Effector CD4-positive, alpha-beta T cell (primary cell): ENCODE measurements at places on chromosomes 2 and 18.

DNA sequence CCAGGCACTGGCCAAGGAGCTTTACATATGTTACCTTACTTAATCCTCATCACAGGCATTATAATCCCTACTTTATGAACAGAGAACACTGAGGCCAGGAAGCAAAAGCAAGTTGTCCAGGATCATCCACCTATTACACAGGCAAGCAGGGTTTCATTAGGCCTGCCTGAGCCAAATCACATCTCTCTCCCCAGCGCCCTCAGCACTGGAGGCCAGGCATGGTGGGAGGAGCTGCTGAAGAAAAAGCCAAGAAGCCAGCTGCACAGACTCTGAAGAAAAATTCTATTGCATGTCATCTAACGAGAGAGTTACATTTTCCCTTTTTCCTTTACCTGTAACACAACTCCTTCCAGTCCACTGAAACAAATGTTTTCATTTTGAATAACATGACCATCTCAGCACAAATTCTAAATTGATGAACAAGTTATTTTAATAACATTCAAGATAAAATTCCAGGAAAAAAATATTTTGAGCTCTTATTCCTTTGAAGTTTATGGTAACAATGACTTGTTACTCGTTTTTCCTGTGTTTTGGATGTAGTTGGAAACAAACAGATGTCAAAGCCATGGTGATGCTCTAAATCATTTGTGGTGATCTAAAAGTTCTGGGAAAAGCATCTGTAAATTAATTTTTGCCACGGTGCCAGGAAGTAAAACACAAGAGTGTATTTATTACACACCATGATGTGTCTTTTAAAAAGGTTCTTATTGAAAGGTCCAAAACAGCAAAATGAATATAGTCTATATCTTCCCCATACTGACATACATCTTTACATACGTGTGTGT, 139.0 kb upstream of the ITGB6 start:
- no peak for DNase-seq

DNA sequence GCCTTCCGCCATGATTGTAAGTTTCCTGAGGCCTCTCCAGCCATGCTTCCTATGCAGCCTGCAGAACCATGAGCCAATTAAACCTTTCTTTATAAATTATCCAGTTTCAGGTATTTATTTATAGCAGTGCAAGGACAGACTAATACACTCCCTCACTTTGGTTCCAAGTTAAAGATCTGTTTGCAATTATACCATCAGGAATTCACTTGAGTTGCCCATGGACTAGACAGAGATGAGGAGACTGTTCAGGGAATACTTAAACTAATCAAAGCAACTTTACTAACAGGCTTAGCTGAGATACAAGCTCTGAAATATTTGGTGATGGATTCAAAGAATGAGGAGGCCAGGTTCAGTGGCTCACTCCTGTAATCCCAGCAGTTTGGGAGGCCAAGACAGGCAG, 190.0 kb downstream of the MTCL1 start:
- DNase-seq: no peak

- peak; percentile 15 for DNase-seq
These were observed 995 bp downstream of the TMEM127 start for GRCh38 chr2:96264656-96265348.

- no peak for DNase-seq
These were observed 64.6 kb upstream of the MYO3B start for GRCh38 chr2:170113168-170113894.

GRCh38 chr2:240596080-240596460, 9.5 kb downstream of the CAPN10 start:
- DNase-seq: no peak

DNA sequence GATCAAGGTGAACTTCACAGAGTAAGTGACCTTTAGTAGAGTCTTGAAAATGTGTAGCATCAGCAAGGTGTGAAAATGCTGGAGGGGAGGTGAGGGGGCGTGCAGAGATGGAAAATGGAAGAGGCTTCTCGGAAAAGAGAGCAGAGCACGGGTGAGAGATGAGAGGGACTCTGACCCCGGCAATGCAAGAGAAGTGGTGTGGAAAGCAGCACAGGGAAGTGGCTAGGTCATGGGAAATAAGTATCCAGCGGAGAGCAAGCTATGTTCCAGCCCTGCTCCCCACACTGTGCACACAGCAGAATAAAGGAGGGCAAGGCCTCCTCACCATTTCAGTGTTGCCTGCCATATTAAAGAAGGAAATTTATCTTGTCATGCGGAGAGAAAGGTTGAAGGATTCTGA, 241.7 kb upstream of the DOK6 start:
- no peak for DNase-seq

GRCh38 chr2:230636684-230637271, 75.9 kb upstream of the CAB39 start:
- no peak for DNase-seq

DNA sequence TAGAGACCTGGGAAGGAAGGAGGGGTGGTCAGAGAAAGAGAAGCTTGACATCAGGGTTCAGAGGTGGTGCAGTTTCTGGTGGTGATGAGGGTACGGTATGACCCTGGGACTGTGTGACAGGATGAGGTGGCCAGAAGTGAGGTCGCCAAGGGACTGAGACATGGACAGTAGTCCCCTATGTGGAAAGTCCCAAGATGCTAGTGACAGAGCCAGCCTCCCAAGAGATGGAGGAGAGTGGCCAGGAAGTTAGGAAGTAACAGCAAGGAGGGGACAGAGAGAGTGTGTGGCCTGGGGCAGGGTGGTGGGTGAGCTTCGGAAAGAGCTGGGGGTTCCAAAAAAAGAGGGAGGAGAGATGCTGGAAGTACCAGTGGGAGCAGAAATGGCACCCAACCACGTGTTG, 66.0 kb downstream of the SMAD7 start:
- DNase-seq: no peak

GRCh38 chr2:215505044-215505786, 69.3 kb upstream of the FN1 start:
- DNase-seq: no peak

DNA sequence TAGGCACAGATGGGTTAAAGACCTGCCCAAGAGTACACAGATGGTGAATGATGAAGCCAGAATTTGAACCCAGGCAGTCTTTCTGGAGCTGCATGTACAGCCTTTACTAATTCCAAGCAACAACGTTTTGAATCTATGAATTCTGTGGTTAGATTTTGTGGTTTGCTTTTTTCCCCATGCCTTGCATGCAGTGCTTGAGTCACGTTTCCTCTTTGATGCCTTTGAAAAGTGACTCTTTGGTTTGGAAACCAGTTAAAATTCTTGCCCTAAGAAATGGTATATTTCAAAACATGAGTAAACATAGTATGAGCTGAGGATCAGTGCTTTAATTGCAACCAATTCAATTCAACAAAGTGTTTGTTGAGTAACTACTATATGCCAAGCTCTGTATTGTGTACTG, 48.2 kb upstream of the PPM1B start:
- no peak for DNase-seq

GRCh38 chr2:33258387-33258786, 218.1 kb upstream of the RASGRP3 start:
- no peak for DNase-seq

- DNase-seq: no peak
These were observed 326.2 kb downstream of the PDE11A start for GRCh38 chr2:177746358-177746757.

DNA sequence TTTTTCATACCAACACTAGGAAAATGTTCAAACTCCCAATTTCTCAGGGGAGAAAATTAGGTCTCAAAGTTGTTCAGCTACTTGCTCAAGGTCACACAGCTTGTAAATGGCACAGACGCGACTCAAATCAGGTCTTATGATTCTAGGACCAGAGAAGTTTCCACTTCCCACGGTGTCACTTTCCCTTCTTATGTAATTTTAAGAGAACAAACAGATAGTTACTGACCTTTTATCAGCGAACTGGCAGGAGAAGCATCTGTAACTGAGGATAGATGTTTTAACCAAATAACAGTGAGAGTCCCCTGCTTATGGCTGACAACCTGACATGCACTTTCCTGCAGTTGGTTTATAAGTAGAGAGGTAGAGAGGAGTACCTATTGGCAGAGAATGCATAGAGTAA, 2.1 kb upstream of the KCNJ3 start:
- no peak for DNase-seq

- DNase-seq: no peak
These were observed 43.9 kb upstream of the GALR1 start for GRCh38 chr18:77205769-77206168.

- DNase-seq: no peak
These were observed 155.2 kb downstream of the ALK start for GRCh38 chr2:29766191-29766590.

GRCh38 chr18:64851726-64852125, 702.8 kb upstream of the LINC00305 start:
- DNase-seq: no peak

- no peak for DNase-seq
These were observed 1.5 kb upstream of the INHBB start for GRCh38 chr2:120344214-120344975.

GRCh38 chr2:149002378-149002890, 36.1 kb upstream of the LYPD6B start:
- no peak for DNase-seq

- no peak for DNase-seq
These were observed 21.4 kb upstream of the RHOB start for GRCh38 chr2:20425371-20425881.

GRCh38 chr2:108413711-108414095, 35.3 kb upstream of the GCC2 start:
- no peak for DNase-seq

- no peak for DNase-seq
These were observed 907.2 kb upstream of the CDH2 start for GRCh38 chr18:29084120-29084519.

DNA sequence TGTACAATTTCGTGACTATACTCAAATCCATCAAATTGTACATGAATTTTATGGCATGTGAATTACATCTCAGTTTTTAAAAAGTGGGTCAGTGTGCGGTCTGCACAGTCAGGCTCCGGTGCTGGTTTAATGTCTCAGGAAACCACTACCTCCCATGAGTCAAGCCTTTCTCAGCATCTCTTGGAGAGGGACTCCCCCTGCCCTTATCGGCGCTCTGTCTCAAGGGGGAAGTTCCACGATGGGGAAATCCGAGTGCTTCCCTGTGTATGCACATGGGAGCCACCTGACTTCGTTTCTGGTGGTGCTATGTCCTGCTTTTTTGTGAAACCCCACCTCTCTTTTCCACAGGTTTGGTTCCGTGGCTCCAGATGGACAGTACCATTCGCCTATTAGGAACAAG, 72.5 kb downstream of the ACOXL start:
- peak; percentile 4 for DNase-seq

- DNase-seq: no peak
These were observed 65.9 kb upstream of the SLC16A14 start for GRCh38 chr2:230134496-230135129.

- DNase-seq: no peak
These were observed 655.9 kb downstream of the GALR1 start for GRCh38 chr18:77905449-77906055.
